Heart left ventricle (tissue), 16 donors: ENCODE measurements at places on chromosomes 1 and 21. TPM values are rescaled to one million over a fixed set of nuclear protein-coding genes. Genes with fewer than 3 reads are reported as not detected.

PPP1R12B gene
- 49.9 TPM for polyA plus RNA-seq

ERICH3 gene
- polyA plus RNA-seq, result 0.08 TPM

PPM1J gene
- polyA plus RNA-seq, result 6.9 TPM

ST7L gene
- 6.9 TPM for polyA plus RNA-seq

CR1 gene
- polyA plus RNA-seq, result 0.19 TPM
